ENCODE measurements at places on chromosomes 12 and 14.

DNA sequence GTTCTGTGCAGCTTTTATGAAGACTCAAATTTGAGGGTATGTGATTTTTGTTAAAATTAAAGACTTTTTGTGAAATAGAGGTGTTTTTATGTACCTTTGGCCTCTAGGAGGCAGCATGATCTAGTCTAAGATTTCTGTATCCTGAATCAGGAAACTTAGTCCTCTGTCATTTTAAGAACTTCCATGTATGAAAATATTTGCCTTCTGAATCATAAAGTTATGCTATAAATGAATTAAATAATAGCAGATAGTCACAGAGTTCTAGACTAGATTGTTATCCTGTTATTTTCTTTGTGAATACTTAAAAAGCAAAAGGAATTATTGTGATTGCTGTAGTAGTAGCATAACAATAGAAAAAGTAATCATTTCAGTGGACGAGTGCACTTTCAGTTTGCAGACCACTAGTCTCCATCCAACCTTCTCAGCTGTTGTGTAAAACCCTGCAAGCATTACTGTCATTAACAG is 56.3 kb downstream of the FGD4 start:
- peak; percentile 55 for DNase-seq

DNA sequence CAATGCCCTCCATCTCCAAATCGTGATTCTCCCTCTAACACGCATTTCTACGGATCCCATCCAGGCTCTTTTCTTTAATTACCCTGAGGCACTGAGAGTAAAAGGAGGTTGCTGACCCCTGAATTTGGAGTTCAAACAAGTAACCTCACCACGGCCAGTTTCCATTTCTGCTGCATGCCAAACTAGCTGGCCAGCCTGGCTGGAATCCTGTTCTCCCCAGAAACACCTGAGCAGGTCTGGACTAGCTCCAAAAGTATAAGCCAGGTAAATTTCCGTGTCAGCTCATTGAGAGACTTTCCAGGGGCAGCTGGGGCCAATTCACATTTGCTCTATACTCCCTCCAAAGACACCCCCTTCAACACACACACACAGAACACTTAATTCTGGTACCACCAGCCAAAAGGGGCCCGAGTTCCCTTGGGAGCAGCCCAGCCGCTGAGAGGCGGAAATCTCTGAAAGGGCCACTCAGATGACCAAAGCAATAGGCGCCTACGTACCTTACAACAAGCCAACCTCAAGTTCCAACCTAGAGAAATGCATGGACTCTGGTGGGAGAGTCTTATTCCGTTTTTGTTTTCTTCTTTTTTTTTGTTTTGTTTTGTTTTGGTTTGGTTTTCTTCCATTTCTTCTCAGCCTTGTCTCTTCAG is 131.4 kb downstream of the NDUFA12 start:
- no peak for DNase-seq

- DNase-seq, result no peak
These were observed 468.9 kb upstream of the LRFN5 start for GRCh38 chr14:41137741-41138140.

GRCh38 chr12:120361506-120362208 is 7.3 kb downstream of the MSI1 start:
- DNase-seq, result no peak

GRCh38 chr12:68868043-68868790 is 60.2 kb downstream of the MDM2 start:
- DNase-seq, result no peak

All from H4 (cell line).